ENCODE measurements at places on chromosomes 16 and 17.
A peak's percentile ranks its signal among the peaks of the same experiment; 100 is the strongest.

DNA sequence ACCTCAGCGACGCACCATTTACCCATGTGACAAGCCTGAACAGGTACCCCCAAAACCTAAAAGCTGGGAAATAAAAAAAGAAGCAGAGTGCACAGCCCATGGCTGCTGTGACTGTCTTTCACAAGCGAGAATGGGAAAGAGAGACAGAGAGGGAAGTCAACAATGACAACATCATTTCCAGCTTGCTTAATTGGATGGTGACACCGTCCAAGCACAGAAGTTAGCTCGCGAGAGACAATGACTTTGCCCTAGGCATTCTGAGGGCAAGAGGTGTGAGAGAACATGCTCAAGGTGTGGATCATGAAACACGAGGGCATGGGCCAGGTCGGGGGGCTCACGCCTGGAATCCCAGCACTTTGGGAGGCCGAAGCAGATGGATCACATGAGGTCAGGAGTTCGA lies 19.3 kb upstream of the NSMCE1 start:
- DNase-seq = no peak

GRCh38 chr17:42798011-42798382 lies 507 bp downstream of the COA3 start:
- no peak for DNase-seq

DNA sequence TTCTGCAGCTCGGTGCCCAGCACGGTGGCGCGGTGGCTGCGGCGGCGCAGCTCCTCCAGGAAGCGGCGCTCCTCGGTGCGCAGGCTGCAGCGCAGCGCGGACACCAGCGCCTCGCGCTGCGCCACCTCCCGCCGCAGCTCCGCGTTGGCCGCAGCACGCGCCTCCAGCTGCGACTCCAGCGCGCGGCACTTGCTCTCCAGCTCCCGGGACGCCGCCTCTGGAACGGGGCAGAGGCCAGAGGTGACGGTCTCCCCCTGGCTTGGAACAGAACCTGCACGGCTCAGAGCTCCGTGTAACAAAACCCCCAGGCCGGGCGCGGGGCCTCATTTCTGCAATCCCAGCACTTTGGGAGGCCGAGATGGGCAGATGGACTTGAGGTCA lies 13.2 kb upstream of the CLUH start:
- peak; percentile 57 for DNase-seq

- DNase-seq = no peak
These were observed 374.1 kb upstream of the C16orf82 start for GRCh38 chr16:26692658-26693057.

GRCh38 chr16:69711115-69711740 lies 15.1 kb downstream of the NQO1 start:
- DNase-seq = no peak
